ENCODE measurements at places on chromosomes 11 and 22.
A peak's percentile ranks its signal among the peaks of the same experiment; 100 is the strongest.

DNA sequence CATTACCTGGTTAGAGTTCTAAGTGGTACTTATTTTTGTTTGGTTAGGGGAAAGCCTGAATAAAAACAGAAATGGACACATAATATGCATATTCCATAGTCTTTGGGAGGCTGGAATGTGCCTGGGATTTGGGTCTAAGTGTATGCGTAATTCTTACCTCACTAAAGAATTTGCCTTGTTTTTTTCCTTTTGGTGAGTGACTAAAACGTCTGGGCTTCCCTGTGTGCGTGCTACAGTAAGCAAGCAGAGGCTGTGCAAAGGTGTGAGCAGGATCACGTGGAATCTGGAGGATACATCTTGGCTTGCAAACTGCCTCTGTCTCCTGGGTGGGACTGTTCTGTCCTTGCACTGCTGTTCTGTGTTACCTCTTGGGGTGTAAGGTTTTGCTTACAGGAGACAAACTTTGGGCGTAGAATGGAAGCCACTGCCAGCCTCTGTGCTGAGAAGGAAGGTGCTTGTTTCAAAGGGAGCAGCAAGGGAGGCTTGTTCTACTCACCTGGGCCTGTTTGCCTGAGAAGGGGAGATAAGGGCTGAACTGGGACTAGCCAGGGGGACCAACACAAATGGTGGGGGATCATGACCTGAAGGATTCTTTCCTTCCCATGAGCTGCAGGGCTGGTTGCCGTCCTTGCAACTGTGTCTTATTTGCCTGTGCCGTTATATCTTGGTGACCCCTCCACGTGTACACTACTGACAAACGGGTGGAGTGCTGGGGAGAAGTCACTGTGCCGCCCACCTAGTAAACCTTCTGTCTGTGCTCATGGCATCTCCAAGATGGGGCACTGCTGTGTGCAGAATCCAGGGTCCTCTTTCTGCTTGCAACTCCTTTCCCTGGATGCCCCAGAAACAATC lies 4.5 kb downstream of the NEAT1 start:
- no peak for DNase-seq

GRCh38 chr11:43953521-43953920 lies 11.1 kb downstream of the C11orf96 start:
- no peak for DNase-seq

DNA sequence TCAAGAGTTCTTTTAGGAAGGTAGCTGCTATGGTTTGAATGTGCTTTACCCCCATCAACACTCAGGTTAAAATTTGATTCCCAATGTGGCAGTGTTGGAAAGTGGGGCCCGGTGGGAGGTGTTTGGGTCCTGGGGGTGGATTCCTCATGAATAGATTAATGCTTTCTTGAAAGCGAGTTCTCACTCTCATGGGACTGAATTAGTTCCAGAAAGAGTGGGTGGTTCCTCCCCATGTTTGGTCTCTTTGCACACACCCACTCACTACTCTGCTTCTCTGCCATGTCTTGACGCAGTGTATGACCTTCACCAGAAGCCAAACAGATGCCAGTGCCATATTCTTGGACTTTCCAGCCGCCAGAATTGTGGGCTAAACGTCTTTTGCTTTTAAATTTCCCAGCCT lies 394.4 kb downstream of the OPCML start:
- DNase-seq = no peak

GRCh38 chr11:61567286-61568061 lies 13.4 kb downstream of the SYT7 start:
- peak; percentile 51 for DNase-seq

GRCh38 chr22:46192210-46192993 lies 42.1 kb downstream of the PPARA start:
- no peak for DNase-seq

All from NCI-H82 (cell line).